ENCODE measurements at places on chromosomes 3 and 15.

GRCh38 chr15:89150287-89150686 is 62.0 kb downstream of the ABHD2 start:
- DNase-seq: no peak

DNA sequence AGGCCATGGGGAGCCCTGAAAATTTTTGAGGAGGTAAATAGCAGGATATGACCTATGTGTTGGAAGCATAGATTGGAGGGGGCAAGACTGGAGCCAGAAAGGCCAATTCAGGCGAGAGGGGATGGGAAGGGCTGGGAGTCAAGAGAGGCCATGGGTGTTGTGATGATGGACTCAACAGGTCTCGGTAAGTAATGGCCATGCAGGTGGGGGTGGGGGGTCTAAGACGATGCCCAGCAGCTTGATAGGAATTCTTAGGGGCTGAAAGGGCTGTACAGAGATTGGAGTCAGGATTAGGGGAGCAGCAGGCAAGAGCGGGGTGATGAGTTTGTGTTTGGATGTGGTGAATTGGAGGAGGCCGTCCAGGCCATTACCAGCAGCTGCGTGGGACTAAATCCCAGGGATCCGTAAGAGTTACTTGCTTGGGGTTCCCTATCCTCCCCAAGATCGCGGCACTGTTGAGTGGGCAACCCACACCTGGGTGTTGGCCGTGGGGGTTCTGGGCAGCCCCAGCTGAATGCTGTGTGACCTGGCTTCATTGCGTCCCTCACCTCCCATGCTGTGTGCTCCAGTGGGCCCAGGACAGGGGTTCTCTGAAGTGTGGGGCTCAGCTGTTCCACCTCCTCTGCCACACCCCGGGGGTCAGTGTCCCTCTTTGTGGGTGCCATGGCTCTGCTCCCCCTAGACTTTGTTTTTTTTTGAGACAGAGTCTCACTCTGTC is 41.8 kb upstream of the CHRNB4 start:
- no peak for DNase-seq

DNA sequence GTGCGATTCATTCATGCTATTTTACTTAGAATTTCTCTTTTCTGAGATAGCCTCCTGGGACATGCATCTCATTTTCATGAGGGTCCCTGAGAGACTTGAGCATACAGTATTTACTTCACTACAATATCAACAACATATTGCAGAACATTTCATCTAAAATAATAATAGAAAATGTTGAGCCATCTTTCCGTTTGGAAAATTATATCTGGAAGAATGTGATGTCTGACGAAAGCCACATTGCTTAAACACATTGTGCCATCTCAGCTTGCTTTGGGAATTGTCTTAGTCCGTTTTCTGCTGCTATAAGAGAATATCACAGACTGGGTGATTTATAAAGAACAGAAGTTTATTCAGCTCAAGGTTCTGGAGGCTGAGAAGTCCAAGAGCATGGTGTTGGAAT is 55.5 kb downstream of the DPH6 start:
- DNase-seq: no peak

- DNase-seq: no peak
Observed at GRCh38 chr3:179731544-179731943, 78.7 kb downstream of the USP13 start.

GRCh38 chr3:46845860-46846623 is 17.2 kb downstream of the MYL3 start:
- peak; percentile 41 for DNase-seq

GRCh38 chr3:42769477-42770131 is 3.4 kb downstream of the CCDC13 start:
- no peak for DNase-seq

- no peak for DNase-seq
Observed at GRCh38 chr15:31013863-31014607, 22.6 kb upstream of the MTMR10 start.

DNA sequence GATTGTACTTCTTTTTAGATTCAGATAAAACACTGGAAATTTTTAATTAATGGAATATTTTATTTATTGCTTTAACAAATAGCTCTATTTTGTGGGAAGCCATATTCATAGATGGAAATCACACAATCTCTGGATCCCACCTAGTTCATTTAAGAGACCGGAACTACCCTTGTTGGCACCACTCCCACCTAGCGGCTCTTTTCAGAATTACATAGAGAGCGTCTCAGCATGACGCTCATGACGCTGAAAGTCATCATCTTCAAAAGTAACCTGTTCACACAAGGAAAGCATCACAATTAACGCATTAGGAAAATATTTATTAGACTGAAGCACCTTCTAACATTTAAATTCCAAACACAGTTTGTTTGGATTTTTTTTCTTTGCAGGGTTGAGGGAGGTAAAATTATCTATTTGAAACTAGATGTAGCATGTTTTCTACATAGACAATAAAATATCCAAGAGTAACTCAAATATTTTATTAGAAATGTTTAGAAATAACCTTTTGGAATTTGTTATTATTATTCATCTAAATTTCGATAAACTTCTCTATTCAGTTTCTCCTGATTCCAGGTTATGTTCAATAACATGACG is 214.9 kb upstream of the ARRDC4 start:
- DNase-seq: no peak

GRCh38 chr15:75008629-75009326 is 13.4 kb downstream of the SCAMP5 start:
- no peak for DNase-seq

GRCh38 chr3:117750674-117751269 is 1041.2 kb downstream of the TUSC7 start:
- no peak for DNase-seq

- DNase-seq: no peak
Observed at GRCh38 chr3:87367736-87368135, 91.4 kb upstream of the POU1F1 start.

DNA sequence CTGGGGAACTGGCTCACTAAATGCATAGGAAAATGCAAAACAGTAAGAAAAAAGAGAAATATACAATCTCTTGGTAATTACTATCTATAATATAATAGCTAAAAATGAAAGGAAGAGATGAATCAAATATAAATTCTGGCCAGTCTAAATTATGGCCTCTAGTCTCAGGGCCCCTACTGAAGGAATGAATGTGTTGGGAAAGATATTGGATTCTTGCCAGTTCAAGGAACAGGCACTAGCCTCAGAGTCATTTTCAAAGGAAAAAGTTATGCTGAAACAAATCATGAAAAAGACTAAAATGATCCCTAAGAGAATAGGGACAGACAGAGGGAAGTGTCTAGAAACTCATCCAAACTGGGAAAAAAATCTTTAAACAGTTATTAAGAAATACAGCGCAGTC is 62.4 kb downstream of the C3orf80 start:
- DNase-seq: no peak

DNA sequence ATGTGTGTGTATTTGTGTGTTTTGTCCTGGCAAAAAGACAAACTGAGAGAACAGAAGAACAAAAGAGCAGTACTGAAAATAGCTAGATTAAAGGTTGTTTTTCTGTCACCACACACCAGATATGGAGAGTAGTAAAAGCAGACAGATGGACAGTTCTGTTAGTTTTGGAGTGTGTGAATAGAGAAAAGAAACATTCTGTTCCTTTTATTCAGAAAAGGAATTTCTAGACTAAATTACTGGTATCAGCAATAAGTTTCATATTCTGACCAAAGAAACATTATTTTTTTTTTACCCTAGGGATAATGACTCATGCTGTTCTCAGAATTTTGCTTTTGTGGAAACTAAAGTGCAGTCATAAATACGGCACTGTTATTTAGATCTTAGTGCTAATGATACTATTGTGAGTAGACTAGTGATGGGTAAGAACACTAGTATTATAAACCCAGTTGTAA is 32.9 kb downstream of the PIK3CA start:
- no peak for DNase-seq

- DNase-seq: no peak
Observed at GRCh38 chr3:126210606-126211005, 30.2 kb upstream of the ALDH1L1 start.

DNA sequence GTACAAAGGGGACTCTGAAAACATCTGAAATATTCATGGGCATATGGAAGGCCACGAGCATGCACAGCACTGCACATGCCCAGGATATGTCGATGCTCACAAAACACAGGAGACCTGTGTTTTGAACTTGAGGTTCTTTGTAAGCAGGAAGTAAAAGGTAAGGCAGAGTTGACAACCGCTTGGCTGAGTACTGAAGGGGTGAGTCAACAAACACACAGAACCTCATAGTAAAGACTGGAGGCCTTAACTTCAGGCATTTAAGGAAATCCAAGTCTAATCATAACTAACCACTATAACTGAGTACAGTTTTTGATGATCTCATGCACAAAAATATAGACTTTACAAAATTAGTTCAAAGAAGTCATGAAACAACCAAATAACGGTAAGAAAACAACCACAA is 80.6 kb downstream of the MYO9A start:
- DNase-seq: no peak

- no peak for DNase-seq
Observed at GRCh38 chr3:54932606-54933005, 4.7 kb upstream of the LRTM1 start.

DNA sequence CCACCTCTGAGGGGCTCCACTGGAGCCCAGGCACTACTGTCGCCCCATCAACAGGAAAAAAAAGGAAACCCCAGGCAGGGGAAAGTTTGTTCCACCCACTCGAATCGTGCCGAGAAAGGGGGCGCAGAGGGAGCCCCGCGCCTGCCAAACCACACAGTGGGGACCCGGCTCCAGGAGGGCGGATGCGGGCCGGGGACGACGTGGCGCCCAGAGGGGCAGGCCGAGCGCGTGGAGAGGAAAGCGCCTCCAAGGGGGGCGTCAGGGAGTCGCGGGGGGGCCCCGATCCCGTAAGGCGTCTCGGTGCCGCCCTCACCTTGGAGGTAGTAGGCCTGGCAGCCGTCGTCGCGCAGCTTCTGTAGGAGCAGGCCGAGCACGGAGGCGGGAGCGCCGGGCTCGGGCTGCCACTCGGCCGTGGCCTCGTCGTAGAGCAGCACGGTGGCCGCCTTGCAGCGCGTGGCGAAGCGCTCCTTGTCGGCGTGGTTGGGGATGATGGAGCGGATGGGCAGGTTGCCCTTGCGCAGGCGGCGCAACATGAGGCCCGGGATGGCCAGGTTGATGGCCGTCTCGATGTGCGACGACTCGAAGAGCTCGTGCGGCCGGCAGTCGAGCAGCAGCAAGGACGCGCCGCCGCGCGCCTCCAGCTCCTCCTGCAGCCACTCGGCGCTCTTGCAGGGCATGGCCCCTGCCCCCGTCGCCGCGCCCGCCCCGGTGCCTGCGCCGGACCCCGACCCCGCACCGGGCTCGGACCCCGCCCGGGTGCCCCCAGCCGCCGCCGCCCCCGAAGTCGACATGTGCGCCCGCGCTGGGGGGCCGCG is 627 bp downstream of the DUSP7 start:
- DNase-seq: no peak

DNA sequence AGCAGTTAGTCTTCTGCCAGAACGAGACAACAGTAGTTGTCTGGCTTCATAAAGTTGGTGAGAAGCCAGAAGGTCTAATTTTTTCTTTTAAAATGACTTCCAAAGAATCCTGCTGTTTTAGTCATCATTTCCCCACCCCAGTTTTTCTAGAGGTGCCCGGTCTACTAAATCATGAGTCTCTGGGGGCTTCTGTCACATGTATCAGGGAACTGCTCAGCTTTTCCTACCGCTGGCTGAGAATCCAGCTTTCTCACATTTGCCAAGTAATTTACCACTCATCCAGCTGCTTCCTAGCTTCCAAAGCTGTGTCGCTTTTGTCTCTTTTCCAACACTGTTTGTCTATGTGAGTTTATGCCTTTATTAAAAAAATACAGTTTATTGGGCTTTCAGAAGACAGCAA is 183.3 kb downstream of the NSUN3 start:
- DNase-seq: no peak

- DNase-seq: no peak
Observed at GRCh38 chr3:191631496-191631895, 170.5 kb downstream of the PYDC2 start.

DNA sequence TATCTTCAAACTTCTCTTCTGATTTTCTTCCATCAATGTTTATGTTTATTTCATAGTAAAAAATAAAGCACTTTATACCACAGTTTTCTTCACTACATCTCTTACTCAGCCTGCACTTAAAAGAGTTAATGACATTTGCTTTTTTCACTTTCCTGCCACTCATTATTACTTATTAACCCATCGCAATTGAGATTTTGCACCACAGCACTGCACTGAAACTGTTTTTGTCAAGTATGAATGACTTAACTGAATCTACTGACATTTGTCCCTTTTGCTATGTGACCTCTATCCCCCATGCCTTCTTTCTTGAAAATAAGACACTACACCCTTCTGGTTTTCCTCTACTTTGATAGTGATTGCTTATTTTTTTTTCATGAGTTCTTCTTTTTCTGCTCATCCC is 739.7 kb upstream of the DPPA4 start:
- no peak for DNase-seq

GRCh38 chr3:150409512-150410310 is 1.6 kb downstream of the TSC22D2 start:
- DNase-seq: peak; percentile 55

GRCh38 chr3:124878561-124879336 is 8.4 kb downstream of the ITGB5 start:
- DNase-seq: no peak

- DNase-seq: no peak
Observed at GRCh38 chr3:153818338-153818737, 302.9 kb upstream of the ARHGEF26 start.

DNA sequence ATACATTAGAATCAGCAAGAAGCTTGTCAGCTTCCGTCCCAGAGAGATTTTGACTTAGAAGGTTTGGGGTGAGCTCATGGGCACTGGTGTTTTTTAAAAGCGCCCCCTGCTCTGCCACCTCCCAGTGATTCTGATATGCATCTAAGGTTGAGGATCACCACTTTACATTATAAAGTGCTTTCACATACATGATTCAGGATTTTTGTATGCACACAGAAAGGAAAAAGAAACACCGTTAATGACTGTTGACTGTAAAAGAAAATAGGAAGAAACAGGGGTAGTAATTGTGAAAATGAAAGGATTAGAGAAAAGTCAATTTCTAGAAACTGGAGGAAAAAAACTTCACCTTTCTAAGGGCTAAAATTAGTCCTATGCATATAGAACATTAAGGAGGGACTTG is 104.9 kb upstream of the ZBED2 start:
- no peak for DNase-seq

DNA sequence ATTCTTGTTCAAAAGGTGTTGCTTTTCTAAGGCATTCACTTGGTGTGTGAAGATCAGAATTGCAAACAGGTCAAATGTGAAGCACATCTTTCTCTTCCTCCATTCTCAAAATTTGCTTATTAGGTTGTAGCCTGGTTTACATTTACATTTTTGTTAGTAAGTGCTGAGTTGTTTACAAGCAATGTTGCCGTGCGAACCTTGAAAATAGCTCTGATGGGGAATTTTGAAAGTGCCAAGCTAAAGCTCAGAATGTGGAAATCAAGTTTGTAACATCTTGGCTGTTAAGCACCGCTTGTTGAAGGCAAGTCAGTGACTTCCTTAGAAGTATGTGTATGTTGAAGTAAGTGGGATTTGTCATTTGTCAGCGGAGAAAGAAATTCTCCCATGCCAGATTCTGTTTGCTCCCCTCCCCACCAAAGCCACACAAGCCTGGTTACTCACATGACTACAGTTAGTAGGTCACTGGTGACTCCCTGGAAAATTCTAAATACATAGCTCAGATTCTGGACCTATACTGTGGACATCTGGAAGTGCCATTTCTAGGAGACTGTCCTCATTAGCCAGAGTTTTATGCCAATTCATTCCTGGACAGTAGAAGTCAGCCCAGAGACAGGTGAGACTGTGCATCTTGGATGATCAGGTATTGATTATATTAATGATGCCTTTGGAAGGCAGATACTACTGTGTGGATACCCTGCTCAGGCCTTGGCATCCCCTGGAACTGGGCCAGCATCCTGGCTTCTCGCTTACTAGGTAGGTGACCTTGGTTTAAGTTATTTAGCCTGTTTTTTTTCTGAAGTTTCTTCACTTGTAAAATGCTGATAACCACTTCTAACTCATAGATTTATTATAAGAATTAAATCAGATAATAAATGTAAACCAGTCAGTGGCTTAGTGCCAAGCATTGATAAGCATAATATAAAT is 390.6 kb upstream of the SEMA6D start:
- DNase-seq: no peak
